Thyroid gland (tissue), 4 donors: ENCODE measurements at places on chromosomes 11 and 22. TPM values are rescaled to one million over a fixed set of nuclear protein-coding genes. Genes with fewer than 3 reads are reported as not detected.

Gene DDX25
- total RNA-seq: 1.6 TPM

Gene CEP126
- 9.4 TPM for total RNA-seq

Gene LSP1
- total RNA-seq: 26.1 TPM

- DNase-seq: no peak
These were observed 52.6 kb upstream of the LRRC32 start for GRCh38 chr11:76723142-76723541.

Gene TBC1D22A
- total RNA-seq: 32.6 TPM

Gene ANO1
- 40.8 TPM for total RNA-seq

GRCh38 chr11:44885065-44885810, 65.4 kb downstream of the TP53I11 start:
- DNase-seq: no peak
